ENCODE measurements at places on chromosomes 3 and 15.
A peak's percentile ranks its signal among the peaks of the same experiment; 100 is the strongest.

DNA sequence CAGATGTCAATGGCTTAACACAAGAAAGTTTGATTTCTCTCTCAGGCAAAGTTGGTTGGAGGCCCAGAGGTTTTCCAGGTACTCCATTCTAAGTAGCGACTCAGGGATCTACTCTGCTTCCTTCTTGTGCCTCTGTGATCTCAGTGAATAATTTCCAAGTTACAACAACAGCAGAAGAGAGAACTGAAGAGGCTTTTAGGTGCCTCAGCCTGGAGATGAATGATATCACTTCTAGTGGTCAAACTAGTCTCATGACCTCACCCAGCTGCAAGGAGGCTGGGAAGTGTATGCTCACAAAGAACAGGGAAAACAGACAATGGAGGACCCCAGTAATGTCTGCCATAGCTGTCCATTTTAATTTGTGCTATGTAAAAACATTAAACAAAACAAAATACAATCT, 4.6 kb upstream of the PRICKLE2 start:
- no peak for DNase-seq

DNA sequence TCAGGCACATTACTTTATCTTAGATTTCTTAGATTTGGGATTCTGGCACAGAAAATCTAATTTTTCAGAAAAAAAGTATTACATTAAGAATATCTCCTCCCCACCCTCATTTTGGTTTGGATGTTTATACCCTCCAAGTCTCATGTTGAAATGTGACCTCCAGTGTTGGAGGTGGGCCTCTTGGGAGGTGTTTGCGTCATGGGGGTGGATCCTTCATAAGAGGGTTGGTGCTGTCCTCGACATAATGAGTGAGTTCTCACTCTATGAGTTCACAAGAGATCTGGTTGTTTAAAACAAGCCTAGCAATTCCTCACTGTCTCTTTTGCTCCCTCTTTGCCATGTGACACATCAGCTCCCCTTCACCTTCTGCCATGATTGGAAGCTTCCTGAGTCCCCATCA, 45.6 kb upstream of the WWTR1 start:
- no peak for DNase-seq

GRCh38 chr15:68389936-68390817, 41.8 kb downstream of the ITGA11 start:
- no peak for DNase-seq

- DNase-seq = no peak
Observed at GRCh38 chr3:45055411-45056143, 29.5 kb downstream of the CLEC3B start.

DNA sequence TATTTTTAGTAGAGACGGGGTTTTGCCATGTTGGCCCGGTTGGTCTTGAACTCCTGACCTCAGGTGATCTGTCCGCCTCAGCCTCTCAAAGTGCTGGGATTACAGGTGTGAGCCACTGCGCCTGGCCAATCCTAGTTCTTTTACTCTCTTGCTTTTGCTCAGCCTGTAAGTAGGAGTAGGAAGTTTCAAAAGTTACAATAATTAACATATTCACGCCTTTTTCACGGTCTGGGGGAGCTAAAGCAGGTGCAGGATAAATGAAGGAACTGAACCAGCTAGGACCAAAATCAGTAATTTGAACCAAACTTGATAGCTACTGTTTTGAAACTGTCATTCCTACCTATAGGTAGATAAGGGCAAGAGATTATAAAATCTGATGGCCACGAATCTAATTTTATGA, 98.5 kb downstream of the CACNA1D start:
- DNase-seq = no peak

- no peak for DNase-seq
Observed at GRCh38 chr3:128060473-128061381, 8.5 kb downstream of the SEC61A1 start.

GRCh38 chr3:103002425-103003176, 567.8 kb downstream of the ZPLD1 start:
- no peak for DNase-seq

DNA sequence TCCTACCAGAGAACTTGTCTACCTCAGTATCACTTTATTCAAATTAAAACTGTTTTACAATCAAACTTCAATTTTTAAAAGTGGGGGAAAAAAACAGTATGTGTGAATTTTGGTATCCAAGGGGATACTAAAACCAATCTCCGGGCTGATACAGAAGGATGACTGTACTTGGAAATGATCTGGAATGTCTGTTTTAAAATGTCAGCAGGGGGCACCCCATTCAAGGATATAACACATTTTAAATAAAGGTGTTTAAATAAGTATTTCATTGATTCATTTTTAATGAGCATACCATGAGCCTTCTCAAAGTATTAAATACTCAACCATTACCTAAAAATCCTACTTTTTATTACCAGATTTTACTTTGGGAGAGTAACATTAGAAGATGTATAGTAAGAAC, 67.9 kb downstream of the ULK4 start:
- DNase-seq = peak; percentile 27

DNA sequence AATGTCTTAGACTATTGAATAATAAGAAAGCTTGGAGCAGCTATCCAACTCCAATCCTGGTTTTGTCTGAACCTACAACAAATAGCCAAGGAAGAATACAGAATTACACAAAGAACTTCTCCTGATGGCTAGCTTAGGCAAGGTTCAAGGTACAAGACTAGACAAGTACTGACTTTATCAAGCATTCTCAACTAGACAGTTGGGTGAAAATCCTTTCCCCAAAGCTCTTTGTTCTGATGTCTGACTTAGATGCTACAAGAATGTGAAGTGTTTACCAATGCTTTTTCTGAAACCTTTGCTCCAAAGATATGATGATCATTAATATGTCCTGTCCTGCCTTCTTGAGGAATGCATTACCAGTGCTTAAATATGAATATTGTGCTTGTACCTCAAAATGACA, 113.8 kb downstream of the ANXA2 start:
- no peak for DNase-seq

- no peak for DNase-seq
Observed at GRCh38 chr3:124793054-124793739, 62.9 kb downstream of the UMPS start.

- no peak for DNase-seq
Observed at GRCh38 chr3:110804856-110805255, 266.8 kb upstream of the NECTIN3 start.

- DNase-seq = no peak
Observed at GRCh38 chr3:171876680-171877147, 33.6 kb downstream of the TMEM212 start.

DNA sequence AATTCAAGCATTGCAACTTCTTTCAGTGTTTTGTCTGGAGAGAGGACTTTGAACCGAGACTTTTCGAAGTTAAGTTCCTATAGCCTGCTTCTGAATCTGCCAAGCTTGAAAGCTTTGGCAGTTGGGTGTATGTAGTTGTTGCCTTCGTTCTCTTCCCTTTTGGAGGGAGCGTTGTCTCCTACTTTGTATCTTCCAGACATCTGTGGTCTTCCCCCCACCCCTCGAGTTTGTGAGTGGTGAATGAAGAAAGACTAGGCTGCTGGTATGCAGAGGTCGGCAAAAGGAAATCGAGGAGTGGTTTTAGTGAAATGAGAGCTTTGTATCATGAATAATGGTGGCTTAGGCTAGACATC, 1.3 kb downstream of the CTNNB1 start:
- DNase-seq = peak; percentile 57

- no peak for DNase-seq
Observed at GRCh38 chr3:14494279-14494972, 45.7 kb downstream of the GRIP2 start.
